Tongue (tissue), 3 donors: ENCODE measurements at places on chromosomes 4 and X.

GRCh38 chr4:48078425-48078824, 55.6 kb downstream of the TXK start:
- DNase-seq: no peak

DNA sequence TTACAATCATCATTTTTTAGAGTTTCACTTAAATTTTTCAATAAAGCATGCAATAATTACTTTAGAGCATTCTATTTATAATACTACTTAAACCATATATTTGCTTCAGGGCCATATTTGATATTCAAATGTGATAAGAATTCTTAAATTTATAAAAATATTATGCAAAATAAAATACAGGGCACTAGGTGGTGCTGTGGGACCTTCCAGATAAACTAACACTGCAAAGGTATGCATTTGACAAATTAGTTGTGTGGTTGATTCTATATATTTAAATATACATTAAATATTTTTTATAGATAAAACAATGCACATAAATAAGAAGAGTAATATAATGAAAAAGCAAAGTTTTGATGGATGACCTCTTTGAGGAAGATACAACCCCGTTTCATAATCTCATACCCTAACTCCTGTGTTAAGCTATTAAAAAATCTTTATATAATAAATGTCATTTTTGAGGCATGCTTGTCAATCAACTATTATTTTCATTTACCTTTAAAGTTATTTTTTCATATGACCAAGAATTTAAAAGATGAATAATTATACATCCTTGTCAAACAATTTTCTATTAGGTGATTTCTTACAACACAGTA, 128.4 kb downstream of the REELD1 start:
- peak; percentile 64 for DNase-seq

- DNase-seq: peak; percentile 78
Measured at GRCh38 chrX:151151665-151152267, 24.6 kb upstream of the GPR50 start.

DNA sequence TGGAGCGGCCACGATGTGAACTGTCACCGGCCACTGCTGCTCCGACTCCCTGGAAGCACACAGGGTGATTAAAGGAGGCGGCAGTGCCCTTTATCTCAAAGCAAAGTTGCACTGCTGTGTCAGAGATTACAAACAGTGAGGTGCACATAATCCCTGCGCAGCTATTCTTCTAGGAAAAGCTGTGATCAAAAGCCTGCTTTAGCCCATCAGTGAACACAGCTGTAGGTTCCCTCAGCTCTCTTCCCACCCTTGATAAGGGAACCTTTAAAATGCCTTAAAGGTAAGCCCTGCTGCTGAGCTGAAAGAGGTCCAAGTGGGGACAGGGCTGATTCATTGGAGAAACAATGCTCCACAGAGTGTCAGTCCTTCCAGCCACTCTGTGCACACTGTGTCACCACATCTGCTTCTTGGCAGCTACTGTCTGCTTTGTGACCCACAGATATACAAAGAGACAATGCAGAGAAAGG, 127.6 kb downstream of the EIF4E start:
- no peak for DNase-seq

DNA sequence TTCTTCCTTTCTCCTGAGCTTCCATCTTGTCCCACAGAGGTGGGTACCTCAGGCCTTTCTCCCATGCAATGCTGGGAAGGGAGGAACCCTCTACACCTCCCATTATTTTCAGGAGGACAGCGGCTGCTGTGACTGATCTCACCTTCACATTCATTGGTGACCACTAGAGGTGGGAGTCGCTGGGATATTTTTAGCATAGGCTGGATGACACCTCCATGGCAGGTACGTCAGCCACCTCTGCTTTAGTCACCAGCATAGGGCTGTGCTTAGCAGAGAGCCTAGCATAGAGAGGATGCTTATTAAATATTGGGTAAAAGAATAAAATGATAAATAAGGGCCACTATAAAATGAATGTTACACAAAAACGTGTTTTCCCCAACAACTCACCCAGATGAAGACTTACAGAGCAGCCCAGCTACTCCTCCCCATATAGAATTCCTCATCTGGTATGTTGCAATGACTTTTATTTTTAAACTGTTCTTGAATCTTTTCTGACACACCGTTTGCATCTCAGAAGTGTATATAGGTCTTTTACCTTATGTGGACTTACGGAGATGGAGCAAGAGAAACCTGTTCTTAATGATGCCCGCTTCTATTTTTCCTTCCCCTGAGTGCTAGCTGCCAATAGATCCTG, 60.9 kb upstream of the SORBS2 start:
- no peak for DNase-seq
